Pancreas (tissue), 10 donors: ENCODE measurements at places on chromosomes 5 and 9. TPM values are rescaled to one million over a fixed set of nuclear protein-coding genes. Genes with fewer than 3 reads are reported as not detected.

GRCh38 chr9:70795841-70796240 lies 325.6 kb downstream of the TRPM3 start:
- H3K36me3 ChIP-seq, result no peaks in the 10 kb centered on the region
- H3K4me3 ChIP-seq, result no peak overlapping the region
- no peaks in the 10 kb centered on the region for H3K4me1 ChIP-seq
- no peaks in the 10 kb centered on the region for H3K27me3 ChIP-seq
- no peak for DNase-seq

DNA sequence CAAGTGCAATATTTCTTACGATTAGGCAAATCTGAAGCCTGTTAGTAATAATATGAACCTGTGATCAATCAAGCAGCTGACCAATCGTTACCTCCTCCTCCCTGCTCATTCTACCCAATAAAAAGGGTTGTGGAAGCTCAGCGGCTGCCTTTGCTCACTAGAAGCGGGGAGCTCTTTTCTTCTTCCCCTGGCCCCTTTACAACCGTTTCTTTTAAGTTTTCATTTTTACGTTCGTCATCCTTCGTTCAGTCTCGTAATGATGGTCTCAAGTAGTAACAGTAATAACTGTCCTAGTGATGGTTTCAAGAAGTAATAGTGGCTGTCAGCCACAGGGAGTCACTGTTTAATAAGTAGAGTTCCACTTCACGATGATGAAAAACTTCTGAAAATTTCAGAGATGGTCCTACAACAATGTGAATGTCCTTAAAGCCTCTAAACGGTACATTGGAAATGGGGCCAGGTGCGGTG lies 6.2 kb downstream of the UGT3A2 start:
- no peak overlapping the region for H3K4me3 ChIP-seq
- H3K27me3 ChIP-seq, result no peaks in the 10 kb centered on the region
- DNase-seq, result no peak
- no peaks in the 10 kb centered on the region for H3K4me1 ChIP-seq
- H3K36me3 ChIP-seq, result no peaks in the 10 kb centered on the region

DNA sequence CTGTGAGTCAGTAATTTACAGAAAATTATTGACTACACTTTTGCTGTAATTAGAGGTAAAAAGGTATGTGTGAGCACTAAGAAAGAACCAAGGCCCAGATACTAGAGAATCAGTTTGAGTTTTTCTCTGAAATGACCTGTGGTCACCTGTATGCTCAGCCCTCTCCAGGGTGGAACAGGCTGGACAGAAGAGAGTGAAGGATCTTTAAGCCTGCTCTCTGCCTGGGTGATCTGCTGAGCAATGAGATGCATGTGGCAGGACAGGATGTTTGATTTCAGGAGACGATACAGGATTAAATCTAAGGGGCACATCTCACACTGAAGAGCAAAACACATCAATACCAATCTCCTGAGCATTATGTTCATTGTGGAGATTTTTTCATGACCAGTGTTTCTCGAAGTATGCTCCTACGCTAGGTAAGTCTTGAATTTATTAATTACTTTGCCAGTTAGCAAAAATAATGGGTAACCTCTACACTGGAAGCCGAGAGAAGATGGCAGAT lies 25.5 kb downstream of the HMGCR start:
- no peak overlapping the region for H3K27ac ChIP-seq
- no peaks in the 10 kb centered on the region for H3K27me3 ChIP-seq
- no peak overlapping the region for H3K4me3 ChIP-seq

DNA sequence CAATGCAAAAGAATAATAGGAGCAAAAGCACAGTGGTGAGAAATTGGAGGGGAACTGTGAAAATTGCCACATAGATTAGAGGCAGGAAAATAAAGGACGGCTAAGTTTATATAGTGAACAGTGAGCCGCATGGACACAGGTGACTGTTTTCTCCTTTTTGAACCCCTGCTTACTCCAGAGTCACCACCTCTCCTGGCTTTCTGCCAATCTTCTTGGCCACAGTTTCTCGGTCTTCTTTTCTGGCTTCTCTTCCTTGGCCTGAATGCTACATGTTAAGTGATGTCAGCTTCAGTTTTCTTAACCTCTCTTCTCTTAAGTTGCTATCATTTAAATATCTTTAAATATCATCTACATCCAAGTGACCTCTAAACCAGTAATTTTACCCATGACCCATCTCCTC lies 47.3 kb upstream of the CDKN2B start:
- H3K36me3 ChIP-seq, result no peaks in the 10 kb centered on the region
- H3K27ac ChIP-seq, result no peak overlapping the region
- no peak overlapping the region for H3K4me3 ChIP-seq
- no peak for DNase-seq
- no peaks in the 10 kb centered on the region for H3K4me1 ChIP-seq
- H3K27me3 ChIP-seq, result no peaks in the 10 kb centered on the region

DNA sequence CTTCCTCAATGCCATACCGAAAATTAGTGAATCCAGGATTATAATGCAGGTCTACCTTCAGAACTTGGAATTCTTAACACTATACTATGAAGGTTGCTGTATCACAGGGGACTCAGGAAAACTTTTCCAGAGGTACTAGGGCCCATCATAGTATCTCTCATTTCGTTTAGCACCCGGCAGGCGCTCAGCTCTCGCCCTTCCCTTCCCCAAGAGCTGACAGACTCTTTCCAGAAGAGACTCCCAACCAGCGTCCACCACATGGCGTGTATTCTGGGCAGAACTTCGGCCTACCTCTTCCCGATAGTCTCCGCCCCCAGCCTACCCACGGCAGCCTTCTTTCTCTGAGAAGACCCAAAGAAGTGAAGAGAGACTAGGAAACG lies 271 bp downstream of the NOL8 start:
- no peaks in the 10 kb centered on the region for H3K36me3 ChIP-seq
- no peaks in the 10 kb centered on the region for H3K27me3 ChIP-seq
- DNase-seq, result no peak
- H3K27ac ChIP-seq, result peak overlapping the region; percentile 98
- H3K4me3 ChIP-seq, result peak overlapping the region; percentile 84

- H3K4me1 ChIP-seq, result no peaks in the 10 kb centered on the region
- DNase-seq, result no peak
- H3K27ac ChIP-seq, result no peak overlapping the region
- peaks cover 19% of the 10 kb centered on the region for H3K36me3 ChIP-seq
- H3K27me3 ChIP-seq, result no peaks in the 10 kb centered on the region
Measured at GRCh38 chr5:884345-885126, 8.1 kb downstream of the BRD9 start.

GRCh38 chr5:53893626-53894025 lies 333.2 kb downstream of the NDUFS4 start:
- H3K27me3 ChIP-seq, result no peaks in the 10 kb centered on the region
- H3K27ac ChIP-seq, result no peak overlapping the region
- H3K4me3 ChIP-seq, result no peak overlapping the region
- no peaks in the 10 kb centered on the region for H3K36me3 ChIP-seq
- no peak for DNase-seq
- no peaks in the 10 kb centered on the region for H3K4me1 ChIP-seq

DNA sequence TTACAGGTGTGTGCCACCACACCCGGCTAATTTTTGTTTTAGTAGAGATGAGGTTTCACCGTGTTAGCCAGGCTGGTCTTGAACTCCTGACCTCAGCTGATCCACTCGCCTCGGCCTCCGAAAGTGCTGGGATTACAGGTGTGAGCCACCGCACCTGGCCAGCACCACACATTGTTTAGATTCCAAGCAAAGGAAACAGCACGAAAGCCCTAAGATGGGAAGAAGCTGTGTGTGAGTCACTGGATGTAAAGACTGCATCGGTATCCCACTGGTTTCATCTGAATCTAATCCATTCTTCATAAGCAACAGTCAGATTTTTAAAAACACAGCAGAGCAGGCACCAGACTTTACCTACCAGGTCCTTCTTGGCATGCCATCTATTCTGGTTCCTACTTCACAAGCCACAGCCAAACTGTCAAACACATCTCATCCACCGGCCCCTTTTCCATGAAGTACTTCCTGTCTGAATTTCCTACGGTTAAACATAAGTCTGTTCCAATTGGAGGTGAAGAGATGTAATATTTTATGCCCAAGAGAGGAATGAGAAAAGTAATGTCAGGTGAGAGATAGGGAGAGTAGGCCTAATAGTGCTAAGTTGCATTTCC lies 17.4 kb downstream of the UBTD2 start:
- no peak overlapping the region for H3K4me3 ChIP-seq
- H3K27ac ChIP-seq, result no peak overlapping the region
- no peaks in the 10 kb centered on the region for H3K36me3 ChIP-seq
- no peak for DNase-seq

GRCh38 chr5:64759960-64760660 lies 8.4 kb downstream of the SREK1IP1 start:
- no peaks in the 10 kb centered on the region for H3K4me1 ChIP-seq
- H3K27ac ChIP-seq, result no peak overlapping the region
- H3K4me3 ChIP-seq, result no peak overlapping the region
- no peaks in the 10 kb centered on the region for H3K27me3 ChIP-seq
- no peaks in the 10 kb centered on the region for H3K36me3 ChIP-seq

DNA sequence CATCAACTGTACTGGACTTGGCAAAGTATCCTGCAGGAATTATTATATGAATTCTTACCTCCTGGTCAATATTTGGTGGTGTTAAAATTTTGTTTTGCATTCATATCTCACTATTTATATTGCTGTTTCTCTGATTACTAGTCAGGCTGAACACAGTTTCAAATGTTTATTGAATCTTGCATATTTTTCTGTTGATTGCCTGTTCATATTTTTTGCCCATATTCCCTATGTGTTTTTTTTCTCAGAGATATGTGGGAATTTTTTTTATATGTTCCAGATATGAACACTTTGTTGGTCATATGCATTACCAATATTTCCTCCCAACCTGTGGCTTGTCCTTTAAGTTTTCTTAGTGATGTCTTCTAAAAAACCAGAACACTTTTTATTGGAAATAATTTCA lies 148.9 kb upstream of the GRHPR start:
- H3K27me3 ChIP-seq, result no peaks in the 10 kb centered on the region
- H3K27ac ChIP-seq, result no peak overlapping the region
- no peak overlapping the region for H3K4me3 ChIP-seq
- no peaks in the 10 kb centered on the region for H3K36me3 ChIP-seq
- no peak for DNase-seq
- H3K4me1 ChIP-seq, result no peaks in the 10 kb centered on the region

DNA sequence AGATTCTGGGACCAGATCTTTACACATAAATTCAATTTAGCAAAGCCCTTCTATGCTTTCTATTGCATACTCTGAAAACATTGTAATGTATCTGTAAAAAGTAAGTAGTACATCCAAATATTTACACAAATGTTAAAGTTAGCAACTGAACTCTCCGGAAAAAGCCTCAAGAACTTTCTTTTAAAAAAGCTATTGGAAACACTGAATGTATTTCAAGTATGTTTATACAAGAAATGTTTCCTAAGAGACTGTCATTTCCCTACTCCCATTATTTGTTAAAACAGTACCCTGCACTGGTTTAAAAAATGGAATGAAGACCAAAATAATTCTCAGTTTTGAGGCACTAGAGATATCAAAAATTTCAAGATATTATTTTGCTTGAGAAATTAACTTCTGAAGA lies 44.8 kb upstream of the TRIM36 start:
- H3K4me3 ChIP-seq, result no peak overlapping the region
- peaks cover 6% of the 10 kb centered on the region for H3K36me3 ChIP-seq
- H3K4me1 ChIP-seq, result no peaks in the 10 kb centered on the region
- H3K27ac ChIP-seq, result no peak overlapping the region

DNA sequence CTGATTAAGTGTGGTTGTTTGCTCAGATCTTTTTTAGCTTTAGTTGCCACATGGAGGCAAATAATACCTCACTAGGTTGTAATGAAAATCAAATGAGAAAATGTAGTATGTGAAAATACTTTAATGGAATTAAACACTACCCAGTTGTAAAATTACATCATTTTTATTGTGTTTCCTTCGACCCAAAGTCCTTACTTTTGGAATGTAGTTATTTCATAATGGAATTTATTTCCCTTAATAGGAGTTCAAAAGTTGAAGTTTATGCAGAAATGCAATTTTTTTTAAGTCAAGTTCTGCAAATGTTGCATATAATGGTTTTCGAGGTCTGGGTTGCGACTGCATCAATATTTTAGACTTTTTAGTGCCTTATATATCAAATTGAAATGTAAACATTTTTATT lies 31.0 kb downstream of the TNPO1 start:
- DNase-seq, result no peak
- no peak overlapping the region for H3K4me3 ChIP-seq
- H3K27me3 ChIP-seq, result no peaks in the 10 kb centered on the region
- peaks cover 50% of the 10 kb centered on the region for H3K4me1 ChIP-seq

DNA sequence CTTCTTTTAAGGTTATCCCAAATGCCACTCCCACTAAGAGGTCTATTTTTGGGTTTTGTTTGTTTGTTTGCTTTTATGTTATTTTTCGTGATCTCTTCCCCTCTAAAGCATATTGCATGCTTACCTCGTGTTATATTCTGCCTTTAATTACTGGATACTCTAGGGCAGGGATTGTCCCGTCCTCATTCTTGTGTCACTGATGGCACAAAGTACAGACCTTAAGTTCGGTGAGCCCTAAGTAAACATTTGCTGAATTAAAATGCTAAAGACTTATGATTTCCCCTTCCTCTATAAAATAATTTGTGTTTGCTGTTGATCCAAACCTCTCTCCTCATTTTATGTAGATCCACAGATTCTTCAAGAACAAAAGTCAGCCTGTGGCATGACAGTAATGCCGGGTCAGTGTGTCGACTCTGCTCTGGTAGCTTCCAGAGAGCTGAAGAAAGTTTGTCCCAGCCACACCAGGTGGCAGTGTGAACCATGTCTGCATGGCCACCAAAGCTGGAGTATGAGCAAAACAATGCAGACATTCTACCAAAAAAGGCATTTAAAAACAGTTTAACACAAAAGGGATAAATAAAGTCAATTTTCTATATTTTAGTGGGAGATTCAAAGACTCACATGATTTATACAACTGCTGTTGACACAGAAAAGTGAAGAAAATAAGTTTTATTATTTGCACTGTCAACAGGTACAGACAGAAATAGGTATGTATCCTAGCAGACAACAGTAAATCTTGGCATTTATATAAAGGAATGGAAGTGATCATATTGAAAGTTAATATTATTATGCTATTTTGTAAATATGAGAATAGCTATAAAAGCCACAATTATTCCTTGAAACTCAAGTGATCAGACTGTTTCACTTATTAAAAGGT lies 17.9 kb upstream of the POC5 start:
- no peak for DNase-seq
- no peaks in the 10 kb centered on the region for H3K27me3 ChIP-seq
- H3K27ac ChIP-seq, result no peak overlapping the region

GRCh38 chr5:133387091-133387490 lies 225.2 kb downstream of the FSTL4 start:
- H3K4me1 ChIP-seq, result no peaks in the 10 kb centered on the region
- no peak overlapping the region for H3K4me3 ChIP-seq
- H3K27me3 ChIP-seq, result no peaks in the 10 kb centered on the region
- DNase-seq, result no peak
- no peak overlapping the region for H3K27ac ChIP-seq
- H3K36me3 ChIP-seq, result no peaks in the 10 kb centered on the region

Gene EIF4E1B
- total RNA-seq, result not detected

Gene ADGRD2
- not detected for total RNA-seq

Gene MARCOL
- total RNA-seq, result not detected

Gene PTGER4
- total RNA-seq, result 9.5 TPM

Gene C1QTNF2
- total RNA-seq, result 0.21 TPM

Gene PAEP
- total RNA-seq, result not detected
